Inflammatory macrophage treated with lipopolysaccharide for 4 hours (primary cell): ENCODE measurements at places on chromosomes 11 and 22.

GRCh38 chr11:12506404-12506921 is 129.1 kb downstream of the PARVA start:
- no peak for DNase-seq

DNA sequence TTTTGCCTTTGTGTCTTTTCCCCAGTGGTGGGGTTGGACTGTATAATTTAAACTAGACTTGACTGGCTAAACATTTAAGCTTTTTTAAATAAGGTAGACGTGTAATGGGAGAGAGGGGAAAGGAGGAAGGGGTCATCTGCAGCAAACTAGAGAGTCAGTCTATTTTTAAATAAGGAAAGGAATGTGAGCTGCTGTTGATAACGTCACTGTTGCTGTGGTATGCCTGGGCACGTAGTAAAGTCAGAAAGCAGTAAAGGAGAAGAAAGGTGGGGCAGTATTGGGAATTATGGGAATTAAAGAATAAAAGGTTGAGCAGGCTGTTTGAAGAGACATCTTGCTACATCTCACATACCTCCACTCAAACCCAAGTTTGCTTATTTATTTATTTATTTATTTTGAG is 80.4 kb upstream of the FSHB start:
- DNase-seq: no peak

- DNase-seq: no peak
Measured at GRCh38 chr11:9605742-9606141, 32.3 kb downstream of the WEE1 start.

GRCh38 chr11:132718711-132719671 is 813.3 kb downstream of the OPCML start:
- DNase-seq: no peak

DNA sequence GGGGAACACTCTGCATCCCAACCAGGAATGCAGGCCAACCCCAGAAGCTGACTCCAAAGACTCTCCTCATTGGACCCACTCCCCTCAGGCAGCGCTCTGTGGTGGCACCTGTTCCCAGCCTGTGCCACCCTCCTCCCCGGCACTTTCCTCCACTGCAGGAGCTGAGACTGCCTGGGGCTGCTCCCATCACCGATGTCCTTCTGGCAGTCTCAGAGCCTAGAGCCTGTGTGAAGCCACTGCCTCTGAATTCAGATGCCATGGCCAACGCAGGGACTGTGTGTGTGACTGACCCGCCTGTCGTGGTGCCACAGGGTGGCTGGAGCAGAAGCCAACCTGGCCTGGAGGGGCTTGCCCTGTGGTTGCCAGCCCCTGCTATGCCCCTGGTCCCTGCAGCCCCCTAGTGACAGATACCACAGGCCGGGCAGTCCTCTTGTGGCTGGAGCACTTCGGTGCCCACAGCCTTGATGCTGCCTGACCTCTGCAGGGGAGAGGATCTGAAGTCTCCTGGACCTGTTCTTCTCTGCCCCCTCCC is 43.2 kb downstream of the TBX1 start:
- no peak for DNase-seq
